GM12878 (cell line): ENCODE measurements at places on chromosomes 7 and 10.

GRCh38 chr7:22997871-22998518 is 15.9 kb downstream of the HYCC1 start:
- DNase-seq: no peak

DNA sequence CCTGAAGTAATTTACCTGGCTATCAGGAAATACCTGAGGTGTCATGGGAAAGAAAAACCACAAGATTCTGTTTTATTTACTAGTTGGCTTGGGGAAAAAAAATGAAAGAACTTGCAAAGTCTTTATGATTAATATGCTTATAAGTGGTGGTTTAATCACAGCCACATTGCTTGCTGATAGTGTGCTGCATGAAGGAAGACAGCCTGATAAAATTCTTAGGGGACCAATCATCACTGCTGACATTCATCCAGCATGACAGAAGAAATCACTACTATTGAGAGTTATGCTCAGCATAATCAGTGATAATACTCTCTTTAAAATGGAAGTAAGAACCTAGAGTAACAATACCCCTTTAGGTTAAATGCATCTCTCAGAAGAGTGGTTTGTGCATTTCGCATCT is 150.2 kb upstream of the LRRN3 start:
- DNase-seq: no peak

DNA sequence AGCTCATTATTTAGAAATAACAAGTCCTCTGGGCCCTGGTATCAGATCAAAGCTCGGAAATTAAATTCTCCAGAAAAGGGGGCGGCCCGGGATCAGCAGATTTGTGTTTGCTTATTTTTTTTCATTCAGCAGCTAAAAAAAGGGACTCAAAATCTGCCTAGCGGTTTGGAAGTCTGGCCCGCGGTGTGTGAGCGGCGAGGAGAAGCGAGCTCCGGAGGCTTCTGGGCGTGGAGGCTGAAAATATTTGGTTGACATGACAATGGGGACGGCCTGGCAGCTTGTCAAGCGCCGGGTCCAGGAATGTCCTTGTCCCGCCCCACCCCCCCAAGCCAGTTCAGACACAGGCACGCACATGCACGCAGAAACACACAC is 43.4 kb downstream of the FOXL3 start:
- DNase-seq: no peak

DNA sequence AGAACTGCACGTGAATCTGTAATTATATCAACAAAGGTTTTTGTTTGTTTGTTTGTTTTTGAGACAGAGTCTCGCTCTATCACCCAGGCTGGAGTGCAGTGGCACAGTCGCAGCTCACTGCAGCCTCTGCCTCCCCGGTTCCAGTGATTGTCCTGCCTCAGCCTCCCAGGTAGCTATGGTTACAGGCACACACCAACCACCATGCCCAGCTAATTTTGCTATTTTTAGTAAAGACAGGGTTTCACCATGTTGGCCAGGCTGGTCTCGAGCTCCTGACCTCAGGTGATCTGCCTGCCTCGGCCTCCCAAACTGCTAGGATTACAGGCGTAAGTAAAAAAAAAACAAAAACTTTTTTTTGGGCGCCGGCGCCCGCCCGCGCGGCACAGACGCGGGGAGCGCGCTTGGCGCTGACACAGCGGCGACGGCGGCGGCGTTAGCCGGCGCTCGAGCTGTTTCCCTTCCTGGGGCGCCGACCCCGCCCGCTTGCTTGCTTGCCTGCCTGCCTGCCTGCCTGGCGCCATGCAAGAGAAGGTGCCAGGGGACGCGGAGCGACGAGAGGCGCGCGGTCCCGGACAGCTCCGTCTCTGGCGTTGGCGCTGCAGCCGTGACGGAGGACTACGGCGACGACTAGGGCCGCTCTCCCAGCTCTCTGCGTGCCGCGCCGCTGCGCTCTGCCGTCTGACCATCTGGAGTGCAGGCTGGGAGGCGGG is 171.4 kb upstream of the NUPR2 start:
- no peak for DNase-seq

DNA sequence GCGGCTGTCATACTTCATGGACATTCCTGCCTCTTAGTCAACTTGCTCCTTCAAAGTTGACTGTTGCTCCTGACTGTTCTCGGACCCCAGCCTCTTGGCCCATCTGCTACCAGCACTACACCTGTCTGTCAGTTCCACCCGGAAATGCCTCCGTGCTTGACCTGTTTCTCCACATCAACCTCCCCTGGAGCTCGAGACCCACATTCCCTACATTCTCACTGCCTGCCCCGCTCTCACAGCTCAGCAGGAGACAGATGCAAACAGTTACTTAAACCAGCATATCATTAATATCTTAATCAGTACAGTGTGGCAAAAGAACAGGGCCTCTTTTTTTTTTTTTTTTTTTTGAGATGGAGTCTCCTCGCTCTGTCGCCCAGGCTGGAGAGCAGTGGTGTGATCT is 174.3 kb downstream of the NRP1 start:
- DNase-seq: no peak

DNA sequence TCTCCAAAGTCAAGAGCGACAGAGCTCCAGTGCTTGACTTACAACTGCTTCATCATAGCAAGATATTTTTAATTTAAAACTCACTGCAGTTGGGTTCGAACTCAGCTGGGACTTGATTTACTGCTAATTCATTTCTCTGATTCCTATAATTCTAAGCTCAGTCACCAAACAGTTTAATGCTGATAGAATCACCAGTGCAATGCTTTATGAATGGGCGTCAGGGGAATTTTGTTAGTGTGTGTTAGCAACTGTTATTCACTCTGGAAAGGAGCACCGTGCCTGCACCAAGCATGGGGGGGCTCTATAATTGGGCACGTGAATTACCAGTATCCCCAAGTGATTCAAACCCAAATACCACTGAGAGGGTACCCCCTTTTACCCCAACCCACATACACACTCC is 10.4 kb downstream of the PLXNA4 start:
- DNase-seq: no peak

DNA sequence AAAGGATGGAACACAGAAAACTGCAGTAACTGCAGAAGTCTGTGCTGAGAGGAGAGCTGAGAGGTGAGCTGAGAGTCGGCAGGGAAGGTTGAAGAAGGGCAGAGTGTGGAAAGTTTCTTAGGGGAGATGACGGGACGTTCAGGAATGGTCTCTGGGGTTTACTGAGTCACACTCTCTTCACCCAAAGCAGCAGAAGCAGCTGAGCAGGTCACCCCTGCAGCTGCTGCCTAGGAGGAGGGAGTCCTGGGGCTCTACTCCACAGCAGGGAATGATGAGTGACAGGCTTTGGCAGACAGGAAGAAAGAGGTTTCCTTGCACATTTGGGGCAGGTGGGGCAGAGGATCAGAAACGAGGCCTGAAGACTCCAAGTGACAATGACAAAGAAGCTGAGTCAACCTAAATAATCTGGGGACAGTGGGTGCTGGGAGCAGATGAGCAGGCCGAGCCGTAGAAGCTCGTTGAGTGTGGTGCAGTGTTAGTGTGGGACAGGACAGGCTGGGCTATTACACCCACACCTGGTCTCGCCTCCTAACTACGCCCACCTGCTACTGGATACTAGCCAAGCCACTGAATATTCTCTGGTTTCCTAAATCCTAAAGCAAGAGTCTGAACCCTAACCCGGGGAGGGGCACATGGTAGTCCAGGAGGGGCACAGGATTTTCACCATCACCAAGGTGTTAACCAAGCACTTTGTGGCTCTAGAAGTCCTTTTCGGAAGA is 24.9 kb downstream of the BEND7 start:
- no peak for DNase-seq

DNA sequence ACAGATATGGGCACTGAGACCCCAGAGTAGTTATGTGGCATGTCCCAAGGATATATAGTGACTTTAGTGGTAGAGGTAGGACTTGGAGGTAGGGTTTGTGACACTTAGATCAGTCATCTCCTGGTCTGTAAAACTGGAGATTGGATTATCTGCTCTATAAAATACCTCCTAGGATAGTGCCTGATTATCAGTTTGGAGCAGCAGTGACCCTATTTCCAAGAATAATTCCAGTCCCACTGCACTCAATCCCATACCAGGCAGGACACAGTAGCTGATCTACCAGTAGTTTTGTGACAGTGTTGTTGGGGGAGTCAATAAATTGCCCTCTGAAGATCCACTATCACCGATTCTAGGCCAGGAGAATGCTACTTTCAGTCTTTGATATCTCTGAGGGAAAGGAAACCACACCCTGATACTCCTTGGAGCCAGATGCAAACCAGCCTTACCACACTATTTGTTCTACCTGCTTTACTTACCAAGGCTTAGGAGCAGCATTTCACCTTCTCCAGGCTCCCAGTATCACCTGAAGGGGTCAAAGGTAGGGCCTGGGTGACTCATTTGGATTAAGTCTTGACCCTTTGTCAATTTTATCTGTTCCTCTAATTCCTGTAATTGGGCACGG is 30.6 kb downstream of the KMT2E start:
- no peak for DNase-seq

DNA sequence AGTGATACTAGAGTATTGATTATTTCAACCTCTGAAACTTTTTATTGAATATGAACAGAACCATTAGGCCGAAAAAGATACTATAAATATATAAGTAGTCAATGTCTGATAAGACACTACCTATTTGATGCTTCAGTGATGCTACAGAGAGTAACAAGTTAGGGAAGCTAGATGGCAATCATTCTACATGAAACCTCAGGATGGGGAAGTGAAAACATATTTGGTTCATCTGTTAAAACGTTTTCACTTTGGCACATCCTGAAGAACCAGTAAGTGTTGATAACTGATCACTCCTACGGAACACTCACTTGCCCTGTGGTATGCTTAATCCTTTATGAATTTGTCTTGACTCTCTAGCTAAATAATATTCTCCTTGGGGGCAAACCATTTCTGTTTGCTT is 1064.9 kb downstream of the NXPH1 start:
- no peak for DNase-seq

- DNase-seq: no peak
These were observed 3.4 kb downstream of the TACR2 start for GRCh38 chr10:69413221-69413865.

DNA sequence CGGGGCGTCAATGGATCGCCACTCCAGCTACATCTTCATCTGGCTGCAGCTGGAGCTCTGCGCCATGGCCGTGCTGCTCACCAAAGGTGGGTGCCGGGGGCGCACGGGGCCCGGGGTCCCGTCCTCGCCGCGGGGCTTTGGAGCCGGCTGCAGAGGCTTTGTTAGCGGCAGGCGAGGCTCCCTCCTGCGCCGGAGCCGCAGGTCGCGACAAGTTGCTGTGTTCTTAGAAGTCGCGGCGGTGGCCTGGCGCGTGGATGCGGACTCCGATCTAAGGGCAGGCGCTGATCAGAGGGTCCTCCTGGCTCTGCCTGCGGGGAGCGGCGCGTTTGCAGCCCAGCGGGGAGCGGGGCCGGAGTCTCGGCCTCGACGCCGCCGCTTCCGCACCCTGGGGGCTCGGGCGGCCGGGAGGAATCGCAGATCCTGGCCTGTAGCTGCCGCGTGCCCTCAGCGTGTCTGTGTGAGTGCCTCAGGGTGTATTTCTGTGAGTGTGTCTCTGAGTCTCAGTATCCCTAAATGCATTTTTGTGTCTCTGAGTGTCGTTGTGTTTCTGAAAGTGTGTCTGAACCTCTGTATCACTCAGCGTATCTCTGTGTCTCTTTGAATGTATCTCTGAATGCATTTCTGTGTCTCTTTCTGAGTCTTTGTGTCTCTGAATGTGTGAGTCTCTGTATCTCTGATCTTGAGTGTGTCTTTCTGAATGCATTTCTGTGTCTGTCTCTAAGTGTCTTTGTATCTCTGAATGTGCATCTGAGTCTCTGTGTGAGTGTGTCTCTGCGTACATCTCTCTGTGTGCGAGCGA is 766 bp downstream of the BAMBI start:
- no peak for DNase-seq

DNA sequence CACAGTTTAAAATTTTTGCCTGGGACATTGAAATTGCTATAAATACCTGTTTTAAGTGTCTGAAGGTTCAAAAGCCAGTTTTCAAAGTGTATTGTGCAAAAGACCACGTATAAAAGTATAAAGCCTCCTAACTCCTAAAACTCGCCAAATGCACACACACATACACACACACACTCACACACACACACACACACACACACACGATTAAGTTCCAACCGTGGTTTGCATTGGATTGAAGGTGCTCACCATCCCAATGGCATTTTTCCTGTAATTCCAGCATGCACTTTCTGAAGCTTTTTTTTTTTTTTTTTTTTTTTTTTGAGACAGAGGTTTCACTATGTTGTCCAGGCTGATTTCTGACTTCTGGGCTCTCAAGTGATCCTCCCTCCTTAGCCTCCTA is 2.8 kb upstream of the RGS10 start:
- no peak for DNase-seq

- DNase-seq: no peak
These were observed 61.5 kb downstream of the PTN start for GRCh38 chr7:137282043-137282442.

- DNase-seq: no peak
These were observed 89.8 kb downstream of the PRTFDC1 start for GRCh38 chr10:24862589-24862988.

GRCh38 chr10:106957823-106958588 is 206.5 kb downstream of the SORCS1 start:
- no peak for DNase-seq

- no peak for DNase-seq
These were observed 1.1 kb downstream of the RHOBTB1 start for GRCh38 chr10:60942788-60943315.

DNA sequence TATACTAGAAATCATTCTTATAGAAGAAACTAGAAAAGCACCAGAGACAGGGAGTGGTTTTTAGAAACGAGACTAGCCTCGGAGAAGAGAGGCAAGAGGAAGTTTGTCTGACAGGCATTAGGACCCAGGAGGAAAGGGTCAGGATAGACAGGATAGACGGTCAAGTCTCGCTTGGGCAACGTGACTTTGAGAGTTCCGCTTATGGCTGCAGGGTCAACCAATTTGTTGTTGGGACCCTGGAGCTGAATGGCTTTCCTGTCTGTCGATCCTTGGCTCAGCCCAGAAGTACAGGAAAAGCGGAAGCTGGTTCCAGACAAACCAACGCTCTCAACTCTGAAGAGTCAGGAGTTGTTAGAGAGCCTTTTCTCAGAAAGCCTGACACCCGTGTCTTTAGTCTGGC is 191.2 kb downstream of the FZD1 start:
- no peak for DNase-seq

DNA sequence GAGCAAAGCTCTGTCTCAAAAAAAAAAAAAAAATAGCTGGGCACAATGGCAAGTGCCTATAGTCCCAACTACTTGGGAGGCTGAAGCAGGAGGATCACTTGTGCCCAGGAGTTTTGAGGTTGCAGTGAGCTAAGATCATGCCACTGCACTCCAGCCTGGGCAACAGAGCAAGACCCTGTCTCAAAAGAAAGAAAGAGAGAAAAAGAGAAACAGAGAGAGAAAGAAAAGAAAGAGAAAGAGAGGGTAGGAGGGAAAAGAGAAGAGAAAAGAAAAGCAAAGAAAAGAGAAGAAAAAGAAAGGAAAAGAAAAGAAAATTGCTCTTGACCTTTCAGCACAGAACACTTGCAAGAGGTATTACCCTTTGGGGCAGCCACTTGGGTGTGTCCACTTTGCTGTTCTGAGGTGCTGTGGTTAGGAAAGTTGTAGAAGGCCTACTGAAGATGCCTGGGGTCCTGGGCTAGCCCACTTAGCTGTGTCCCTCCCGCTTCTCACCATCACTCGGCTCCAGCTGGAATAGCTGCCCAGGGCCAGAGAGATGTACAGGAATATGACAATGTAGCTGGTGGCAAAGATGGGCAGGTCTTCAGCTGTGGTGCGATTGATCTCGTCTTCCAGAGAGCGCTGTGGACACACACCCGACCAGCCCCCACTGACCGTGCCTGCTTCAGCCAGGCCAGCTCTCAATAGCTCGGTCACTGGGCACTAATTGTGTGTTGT is 5.6 kb downstream of the NPC1L1 start:
- no peak for DNase-seq

- DNase-seq: no peak
These were observed 46.5 kb downstream of the TSPAN15 start for GRCh38 chr10:69497611-69498390.
